Mucosa of gallbladder (tissue), 1 donor: ENCODE measurements at places on chromosomes 2 and 18. TPM values are rescaled to one million over a fixed set of nuclear protein-coding genes. Genes with fewer than 3 reads are reported as not detected.

GRCh38 chr2:112884869-112885505 lies 26.0 kb upstream of the IL37 start:
- DNase-seq, result peak; percentile 48

GRCh38 chr2:86027196-86027921 lies 78.3 kb downstream of the POLR1A start:
- DNase-seq, result no peak

The TP53I3 gene
- 35.2 TPM for total RNA-seq

The IL1F10 gene
- total RNA-seq, result not detected
